ENCODE measurements at places on chromosomes 11 and 22.

GRCh38 chr11:44067266-44067665, 1.2 kb downstream of the ACCS start:
- no peak for DNase-seq

DNA sequence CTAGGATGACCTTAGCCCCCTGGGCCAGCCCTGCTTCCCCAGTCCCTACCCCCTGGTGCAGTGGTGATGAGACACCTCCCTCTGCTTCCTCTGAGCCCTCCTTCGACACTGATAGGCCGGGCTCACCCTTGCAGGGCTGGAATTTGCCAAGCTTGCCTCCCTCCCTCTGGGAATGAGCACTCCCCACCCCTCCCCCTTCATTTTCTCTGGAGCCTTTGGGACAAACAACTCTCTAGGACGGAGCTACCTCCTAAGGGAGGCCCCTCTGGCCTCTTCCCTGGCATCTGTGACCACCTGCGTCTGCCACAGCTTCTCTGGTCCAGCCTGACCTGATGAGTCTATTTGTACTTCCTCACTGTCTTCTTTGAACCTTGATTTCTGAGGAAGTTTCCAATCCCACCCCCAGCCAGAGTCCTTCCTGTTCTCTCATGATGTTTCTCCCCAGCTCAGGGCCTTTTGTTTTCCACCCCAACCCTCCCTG, 53.3 kb upstream of the ADA2 start:
- no peak for DNase-seq

- DNase-seq, result no peak
Observed at GRCh38 chr11:128692753-128693415, 988 bp upstream of the FLI1 start.

DNA sequence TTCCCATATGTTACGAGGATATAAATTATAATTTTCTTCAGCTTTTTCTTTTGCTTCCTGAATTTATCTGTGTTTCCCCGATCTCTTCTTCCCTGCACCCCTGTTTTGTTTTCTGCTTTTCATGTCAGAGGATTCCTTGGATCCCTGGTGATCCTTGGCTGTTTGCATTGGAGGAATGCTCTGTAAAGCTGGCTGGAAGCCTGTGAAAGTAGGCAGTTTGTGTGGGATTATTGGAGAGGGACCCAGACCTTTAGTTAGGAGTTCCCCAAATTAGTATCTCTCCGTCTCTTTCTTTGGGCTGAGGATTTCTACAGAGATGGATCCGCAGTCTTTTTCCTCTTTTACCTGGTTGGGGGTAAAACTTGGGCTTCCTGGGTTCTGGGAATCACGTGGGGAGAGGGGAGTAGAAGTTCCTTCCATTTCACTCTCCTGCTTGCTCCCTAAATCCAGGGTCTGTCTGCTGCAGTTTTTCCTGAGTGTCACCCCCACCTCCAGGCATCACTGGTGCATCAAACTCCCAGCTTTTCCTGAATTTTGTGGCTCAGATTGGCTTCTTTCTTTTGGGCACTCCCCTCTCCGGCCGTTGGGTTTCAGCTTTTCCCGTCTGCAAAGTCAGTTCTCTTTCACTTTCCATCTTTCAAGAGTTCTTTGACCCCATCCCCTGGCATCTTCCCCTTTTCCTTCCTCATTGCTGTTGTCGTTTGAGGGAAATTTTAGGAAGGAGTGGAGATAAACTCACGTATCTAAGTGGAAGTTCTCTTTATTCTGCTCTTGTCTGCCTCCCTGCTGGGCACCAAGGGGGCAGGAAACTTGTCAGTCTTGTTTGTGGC, 79.1 kb upstream of the ALX4 start:
- DNase-seq, result no peak

GRCh38 chr22:29309332-29310064, 3.0 kb downstream of the GAS2L1 start:
- no peak for DNase-seq

- no peak for DNase-seq
Observed at GRCh38 chr11:9206496-9206895, 58.7 kb downstream of the DENND5A start.
